ENCODE measurements at places on chromosomes 5 and 9.

DNA sequence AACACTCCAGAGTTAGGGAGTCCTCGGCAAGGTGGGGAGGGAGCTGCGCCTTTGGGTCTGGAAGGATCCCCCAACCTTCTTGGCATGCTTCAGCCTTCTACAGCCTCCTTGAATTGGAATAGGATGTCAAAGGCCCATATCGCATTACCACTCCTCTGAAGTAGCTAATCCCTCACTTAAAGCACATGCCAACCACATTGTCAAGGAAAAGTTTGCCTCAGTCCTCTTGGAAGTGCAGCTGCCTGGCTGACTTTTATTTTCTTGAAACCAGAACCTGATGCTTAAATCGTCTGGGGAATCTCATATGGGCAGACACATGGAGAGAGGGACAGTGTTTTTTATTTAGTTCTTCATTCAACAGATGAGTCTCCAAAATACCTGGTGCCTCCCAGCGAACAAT lies 14.5 kb downstream of the CXCL14 start:
- no peak for DNase-seq

DNA sequence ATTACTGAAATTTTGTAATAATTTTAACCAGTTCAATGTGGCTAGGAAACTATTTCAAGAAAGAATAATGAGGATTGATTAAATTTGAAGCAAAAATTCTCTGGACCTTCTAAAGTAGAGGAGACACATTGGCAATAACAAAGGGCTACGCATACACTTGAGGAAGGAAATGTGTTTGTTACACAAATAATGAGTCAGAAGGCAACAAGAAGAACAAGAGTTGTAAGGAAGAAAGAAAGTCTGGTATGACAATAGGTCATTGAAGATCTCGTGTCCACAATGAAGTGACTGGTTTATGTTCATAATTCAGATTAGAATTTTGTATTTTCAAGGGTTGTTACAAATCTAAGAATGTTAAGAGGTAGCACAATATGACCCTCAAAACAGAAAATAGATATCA lies 25.8 kb downstream of the ST8SIA4 start:
- no peak for DNase-seq

DNA sequence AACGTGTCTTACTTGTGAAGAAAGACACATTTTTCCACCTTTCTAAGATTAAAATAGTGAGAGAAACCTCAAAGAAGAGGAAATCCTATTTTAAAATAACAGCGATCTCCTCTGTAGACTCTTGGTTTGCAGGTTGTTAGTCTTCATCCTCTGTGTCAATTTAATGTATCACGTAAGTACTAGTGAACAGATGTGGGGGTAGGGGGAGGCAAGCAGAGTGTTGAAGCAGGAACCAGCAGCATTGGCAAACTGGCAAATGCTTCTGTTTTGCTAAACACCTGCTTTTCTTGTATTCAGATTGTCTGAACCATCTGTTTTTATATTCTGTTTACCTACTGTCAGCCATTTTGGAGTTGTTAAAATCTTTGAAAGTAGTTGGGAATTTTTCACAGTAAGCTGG lies 159.3 kb upstream of the TLX3 start:
- DNase-seq: no peak

- no peak for DNase-seq
These were observed 57.6 kb upstream of the RANBP3L start for GRCh38 chr5:36359267-36359666.

- DNase-seq: no peak
These were observed 200.5 kb downstream of the EFNA5 start for GRCh38 chr5:107470295-107470582.

DNA sequence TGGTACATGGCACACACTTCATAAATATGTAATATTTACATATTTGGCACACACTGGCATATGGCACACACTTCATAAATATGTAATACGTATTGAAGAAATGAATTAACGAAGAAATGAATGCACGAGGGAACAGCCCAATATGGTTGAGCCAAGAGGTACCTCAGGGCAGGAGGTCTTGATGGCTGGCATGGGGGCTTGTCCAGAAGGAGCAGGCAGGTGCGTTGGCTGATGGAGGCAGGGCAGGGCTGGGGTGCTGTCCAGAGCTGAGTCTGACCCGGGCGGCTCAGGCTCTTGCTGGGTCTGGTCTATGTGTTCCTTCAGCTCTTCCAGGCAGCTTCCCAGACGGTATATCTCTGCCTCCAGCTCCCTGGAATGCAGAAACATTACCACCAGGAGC lies 26.2 kb downstream of the AKNA start:
- DNase-seq: no peak

DNA sequence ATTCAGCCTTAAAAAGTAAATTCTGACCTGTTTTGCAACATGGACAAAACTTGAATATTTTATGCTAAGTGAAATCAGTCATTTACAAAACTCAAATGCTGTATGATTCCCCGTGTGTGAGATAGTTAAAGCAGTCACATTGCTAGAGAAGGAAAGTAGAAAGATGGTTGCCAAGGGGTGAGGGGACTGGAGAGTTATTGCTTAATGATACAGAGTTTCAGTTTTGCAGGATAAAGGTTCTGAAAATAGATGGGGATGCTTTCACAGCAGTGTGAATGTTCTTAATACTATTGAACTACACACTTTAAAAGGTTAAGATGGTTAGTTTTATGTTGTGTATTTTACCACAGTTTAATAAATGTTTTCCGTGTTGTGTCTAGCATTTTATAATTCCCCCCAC lies 51.2 kb downstream of the SGCD start:
- no peak for DNase-seq

DNA sequence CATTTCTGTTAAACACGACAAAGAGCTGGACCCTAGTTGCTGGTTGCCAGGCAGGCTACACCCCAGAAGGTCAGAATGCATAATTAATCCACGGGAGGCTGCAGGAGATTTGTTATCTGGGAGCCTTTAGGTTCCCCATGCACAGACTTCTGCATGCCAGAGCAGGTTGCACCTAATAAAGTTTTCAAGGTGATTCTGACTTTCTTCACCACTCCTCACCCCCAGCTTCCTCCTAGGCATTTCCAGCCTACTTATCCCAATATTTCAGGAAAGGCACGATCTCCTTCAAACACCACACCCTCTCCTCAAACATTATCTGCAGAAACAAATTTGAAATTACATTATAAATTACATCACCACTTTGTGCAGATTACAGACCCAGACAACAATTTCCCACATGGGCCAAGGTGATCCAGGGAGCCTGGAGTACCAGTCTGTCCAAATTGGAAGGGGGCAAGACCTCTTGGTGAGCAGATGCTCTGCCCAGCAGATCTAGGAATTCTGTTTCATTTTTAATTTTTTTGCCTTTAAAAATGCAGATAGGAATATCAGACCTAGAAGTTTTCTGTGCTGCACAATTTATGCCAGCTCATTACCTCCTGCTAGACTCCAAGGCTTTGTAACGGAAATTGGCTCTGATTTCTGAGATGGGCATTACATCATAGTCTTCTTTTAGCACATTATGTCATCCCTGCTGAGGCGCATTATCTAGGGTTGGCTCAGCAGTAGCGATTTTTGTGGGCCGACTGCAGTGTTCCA lies 363.4 kb upstream of the SLC30A5 start:
- DNase-seq: no peak

DNA sequence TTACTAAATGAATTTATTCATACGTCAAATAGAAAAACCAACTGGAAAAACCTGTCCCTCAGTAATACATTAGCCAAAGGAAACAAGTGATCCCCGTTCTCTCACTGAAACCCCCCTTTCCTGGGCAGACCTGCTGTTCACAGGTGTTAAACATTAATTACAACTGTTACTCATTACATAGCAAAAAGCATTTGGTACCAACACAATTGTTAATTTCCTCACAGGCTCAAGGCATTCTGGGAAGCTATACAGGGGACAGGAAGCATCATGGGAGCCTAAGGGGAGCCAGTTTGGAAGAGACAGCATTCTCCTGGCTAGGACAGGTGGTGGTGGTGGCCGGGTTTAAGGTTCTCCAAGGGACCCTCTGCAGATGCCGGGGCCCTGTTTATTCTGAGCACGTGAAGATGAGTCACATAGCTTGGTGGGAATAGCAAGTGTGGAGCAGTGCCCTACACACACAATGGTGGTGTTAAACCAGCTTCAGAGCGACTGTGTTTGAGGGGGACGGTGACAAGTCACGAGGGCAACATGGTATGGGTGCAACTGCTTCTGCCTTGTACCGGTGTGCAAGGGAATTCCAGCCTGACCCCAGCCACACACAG lies 62.6 kb upstream of the SLC25A51 start:
- no peak for DNase-seq

DNA sequence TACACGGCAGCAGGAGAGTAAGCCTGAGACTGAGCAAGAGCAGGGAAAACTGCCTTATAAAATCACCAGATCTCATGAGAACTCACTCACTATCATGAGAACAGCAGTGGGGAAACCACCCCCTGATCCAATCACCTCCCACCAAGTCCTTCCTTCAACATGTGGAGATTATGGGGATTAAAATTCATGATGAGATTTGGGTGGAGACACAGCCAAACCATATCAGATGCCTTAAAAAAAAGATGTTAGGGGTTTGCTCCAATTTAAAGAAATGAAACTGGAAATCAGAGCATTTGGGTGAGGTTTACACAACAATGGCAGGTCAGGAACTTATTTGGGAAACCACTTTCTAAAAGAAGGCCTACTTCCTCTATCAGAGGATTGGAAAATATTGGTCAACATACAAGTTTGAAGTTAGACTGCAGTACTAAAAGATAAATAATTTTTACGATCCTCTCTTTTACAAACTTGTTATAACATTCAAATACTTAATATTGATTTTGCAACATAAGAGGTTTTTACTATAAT lies 105.1 kb downstream of the FBN2 start:
- DNase-seq: no peak

DNA sequence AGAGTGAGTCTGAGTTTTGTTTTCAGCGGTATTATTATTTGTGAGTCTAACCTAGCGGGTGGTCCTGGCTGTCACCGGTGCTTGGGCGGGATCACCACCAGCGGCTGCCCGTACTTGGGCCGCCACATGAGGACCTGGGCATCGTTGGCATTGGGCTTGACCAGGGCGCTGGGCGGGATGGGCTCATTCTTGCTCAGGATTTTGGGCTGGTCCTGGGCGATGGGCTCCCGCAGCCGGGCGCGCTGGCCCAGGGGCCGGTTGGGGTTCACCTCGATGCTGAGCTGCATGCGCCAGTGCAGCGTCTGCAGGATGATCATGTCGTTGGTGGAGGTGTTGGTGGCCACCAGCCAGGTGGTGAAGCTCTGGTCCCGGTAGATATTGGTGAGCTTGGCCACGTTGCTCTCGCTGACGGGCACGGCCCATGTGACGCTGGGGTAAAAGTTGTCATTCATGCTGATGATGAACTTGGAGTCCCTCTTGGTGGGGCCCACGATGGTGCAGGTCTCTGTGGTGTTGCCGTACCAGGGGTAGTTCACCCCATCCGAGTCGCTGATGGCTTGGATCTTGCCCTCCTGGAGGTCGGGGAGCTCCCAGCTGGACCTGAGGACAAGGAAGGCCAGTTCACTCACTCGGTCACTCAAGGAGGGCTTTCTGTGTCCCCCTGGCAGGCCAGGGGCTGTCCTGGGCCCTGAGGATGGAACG lies 15.4 kb downstream of the FAM78A start:
- no peak for DNase-seq

Measured in activated CD8-positive, alpha-beta memory T cell treated with anti-CD3 and anti-CD28 coated beads for 1 hour (primary cell).